ENCODE measurements at places on chromosomes 1 and 21. TPM values are rescaled to one million over a fixed set of nuclear protein-coding genes. Genes with fewer than 3 reads are reported as not detected.

ZNF678 gene
- 7.5 TPM for total RNA-seq

SLAMF6 gene
- total RNA-seq, result not detected

NFASC gene
- 53.6 TPM for total RNA-seq

GJC2 gene
- total RNA-seq, result 9.7 TPM

APH1A gene
- 84.4 TPM for total RNA-seq

SLC41A1 gene
- total RNA-seq, result 12.5 TPM

AHCTF1 gene
- 41.6 TPM for total RNA-seq

PTGFRN gene
- 12.4 TPM for total RNA-seq

ZSWIM5 gene
- 1.2 TPM for total RNA-seq

TNNI3K gene
- not detected for total RNA-seq

BTG2 gene
- total RNA-seq, result 2.7 TPM

SLC16A4 gene
- 16.6 TPM for total RNA-seq

TIMM17A gene
- 74.0 TPM for total RNA-seq

NEGR1 gene
- 22.5 TPM for total RNA-seq

CDC20 gene
- 37.7 TPM for total RNA-seq

CD34 gene
- not detected for total RNA-seq

FCRL2 gene
- not detected for total RNA-seq

THEM5 gene
- not detected for total RNA-seq

CELSR2 gene
- total RNA-seq, result 3.4 TPM

MX2 gene
- 0.87 TPM for total RNA-seq

BEND5 gene
- total RNA-seq, result not detected

Measured in uterine smooth muscle cell (primary cell).